Cortex of kidney (tissue), 1 donor: ENCODE measurements at places on chromosomes 7 and 10.

DNA sequence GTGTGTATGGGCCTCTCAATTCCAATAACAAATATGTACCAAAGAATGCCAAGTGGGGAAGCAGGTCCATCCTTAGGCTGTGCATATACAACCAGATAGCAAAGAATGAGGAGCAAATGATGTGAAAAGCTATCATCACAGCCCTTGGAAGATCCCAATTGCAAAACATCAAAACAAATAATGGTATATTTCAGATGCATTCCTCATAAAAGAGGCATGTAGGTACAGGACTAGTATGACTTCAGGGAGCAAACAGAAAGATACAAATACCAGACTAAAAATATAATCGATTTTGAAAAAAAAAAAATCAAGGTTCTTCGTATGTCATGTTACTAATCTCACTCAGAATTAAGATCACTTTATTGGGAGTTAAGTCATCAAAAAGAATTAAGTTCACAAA lies 18.5 kb upstream of the SPOCK2 start:
- no peak for DNase-seq

- no peak for DNase-seq
Measured at GRCh38 chr10:123782549-123782948, 109.1 kb downstream of the CPXM2 start.

GRCh38 chr10:123855008-123855684 lies 36.5 kb downstream of the CPXM2 start:
- no peak for DNase-seq

DNA sequence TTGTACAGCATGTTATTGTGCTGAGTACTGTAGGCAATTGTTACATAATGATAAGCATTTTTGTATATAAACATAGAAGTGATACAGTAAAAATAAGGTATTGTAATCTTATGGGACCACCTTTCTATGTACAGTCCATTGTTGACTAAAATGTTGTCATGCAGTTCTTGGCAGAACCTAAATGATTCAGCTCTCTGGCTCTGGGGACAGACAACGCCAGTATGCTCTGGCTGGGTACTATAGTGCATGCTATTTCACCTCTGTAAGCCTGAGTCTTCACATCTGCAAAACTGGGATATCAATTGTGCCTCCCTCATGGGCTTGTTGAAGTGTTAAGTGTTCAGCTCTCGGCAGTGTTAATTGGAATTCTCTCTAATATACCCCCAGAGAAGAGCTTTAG lies 674.3 kb downstream of the INHBA start:
- no peak for DNase-seq

- no peak for DNase-seq
Measured at GRCh38 chr7:70763961-70764691, 367.8 kb upstream of the GALNT17 start.

- no peak for DNase-seq
Measured at GRCh38 chr7:151717415-151717814, 159.5 kb downstream of the PRKAG2 start.

DNA sequence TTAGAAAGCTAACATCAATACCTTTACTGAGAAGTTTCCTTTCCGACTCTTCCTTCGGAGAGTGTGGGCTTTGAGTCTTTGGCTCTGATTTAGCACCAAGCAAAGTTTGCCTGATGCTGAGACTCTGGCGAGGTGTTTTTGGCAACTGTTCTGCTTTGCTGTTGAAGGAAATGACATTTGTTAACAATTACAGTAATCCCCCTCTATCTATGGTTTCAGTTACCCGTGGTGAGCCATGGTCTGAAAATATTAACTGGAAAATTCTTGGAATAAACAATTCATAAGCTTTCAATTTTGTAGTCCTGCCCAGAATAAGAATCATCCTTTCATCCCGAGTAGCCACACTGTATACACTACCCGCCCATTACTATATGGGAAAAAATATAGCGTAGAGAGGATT lies 126.3 kb downstream of the ARHGAP21 start:
- DNase-seq = no peak

- no peak for DNase-seq
Measured at GRCh38 chr7:32896564-32897347, 5.2 kb upstream of the KBTBD2 start.

DNA sequence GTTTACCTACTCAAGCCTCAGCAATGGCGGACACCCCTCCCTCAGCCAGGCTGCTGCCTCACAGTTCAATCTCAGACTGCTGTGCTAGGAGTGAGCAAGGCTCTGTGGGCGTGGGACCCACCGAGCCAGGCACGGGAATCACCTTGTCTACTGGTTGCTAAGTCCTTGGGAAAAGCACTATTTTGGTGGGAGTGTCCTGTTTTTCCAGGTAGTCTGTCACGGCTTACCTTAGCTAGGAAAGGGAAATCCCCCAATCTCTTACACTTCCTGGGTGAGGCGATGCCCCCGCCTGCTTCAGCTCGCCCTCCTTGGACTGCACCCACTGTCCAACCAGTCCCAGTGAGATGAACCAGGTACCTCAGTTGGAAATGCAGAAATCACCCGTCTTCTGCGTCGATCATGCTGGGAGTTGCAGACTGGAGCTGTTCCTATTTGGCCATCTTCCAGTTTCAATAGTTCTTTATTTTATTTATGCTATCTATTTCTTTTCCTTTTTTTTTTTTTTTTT lies at the start of gene HYAL4:
Gene HYAL4, plus strand, starts transcription at position 458 of the 508 bp plus-strand sequence. CDS start 23,105 bp downstream, outside the sequence.
- no peak for DNase-seq

DNA sequence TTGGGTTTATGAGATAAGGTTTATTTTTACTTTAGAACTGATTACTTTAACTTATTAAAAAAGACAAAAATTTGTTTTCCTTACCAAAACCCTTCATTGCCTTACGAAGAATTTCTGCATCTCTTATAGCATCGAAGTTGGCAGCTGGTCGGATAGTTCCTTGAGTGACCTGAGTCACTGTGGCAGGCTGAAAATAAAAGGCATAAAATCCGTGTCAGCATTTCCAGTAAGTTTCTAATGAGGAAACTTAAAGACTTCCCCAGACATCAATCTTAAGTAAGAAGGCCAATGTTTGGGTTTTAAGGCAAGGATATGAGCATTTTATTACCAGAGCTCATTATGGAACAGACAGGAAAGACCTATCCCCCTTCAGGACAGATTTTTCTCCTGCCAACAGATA lies 25.6 kb downstream of the ANXA7 start:
- DNase-seq = no peak

DNA sequence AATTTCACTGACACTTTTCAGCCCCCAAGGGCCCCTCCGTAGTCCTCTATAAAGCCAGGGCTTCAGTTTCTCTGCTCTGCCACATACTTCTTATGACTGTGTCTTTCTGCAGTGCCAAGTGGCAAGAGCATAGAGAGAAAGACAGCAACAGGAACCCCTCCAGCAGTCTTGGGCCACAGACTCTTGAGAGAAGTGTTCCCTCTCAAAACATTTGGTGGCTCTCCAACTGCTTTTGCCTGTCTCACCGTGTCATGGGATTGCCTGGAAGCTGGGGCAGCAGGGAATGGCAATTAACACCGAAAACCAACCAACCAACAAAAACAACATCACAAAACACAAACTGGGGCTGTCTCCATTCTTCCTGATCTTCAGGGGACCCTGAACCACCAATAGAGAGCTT lies 73.8 kb upstream of the ELN start:
- no peak for DNase-seq
